ENCODE measurements at places on chromosomes 6 and 20. TPM values are rescaled to one million over a fixed set of nuclear protein-coding genes. Genes with fewer than 3 reads are reported as not detected.

DNA sequence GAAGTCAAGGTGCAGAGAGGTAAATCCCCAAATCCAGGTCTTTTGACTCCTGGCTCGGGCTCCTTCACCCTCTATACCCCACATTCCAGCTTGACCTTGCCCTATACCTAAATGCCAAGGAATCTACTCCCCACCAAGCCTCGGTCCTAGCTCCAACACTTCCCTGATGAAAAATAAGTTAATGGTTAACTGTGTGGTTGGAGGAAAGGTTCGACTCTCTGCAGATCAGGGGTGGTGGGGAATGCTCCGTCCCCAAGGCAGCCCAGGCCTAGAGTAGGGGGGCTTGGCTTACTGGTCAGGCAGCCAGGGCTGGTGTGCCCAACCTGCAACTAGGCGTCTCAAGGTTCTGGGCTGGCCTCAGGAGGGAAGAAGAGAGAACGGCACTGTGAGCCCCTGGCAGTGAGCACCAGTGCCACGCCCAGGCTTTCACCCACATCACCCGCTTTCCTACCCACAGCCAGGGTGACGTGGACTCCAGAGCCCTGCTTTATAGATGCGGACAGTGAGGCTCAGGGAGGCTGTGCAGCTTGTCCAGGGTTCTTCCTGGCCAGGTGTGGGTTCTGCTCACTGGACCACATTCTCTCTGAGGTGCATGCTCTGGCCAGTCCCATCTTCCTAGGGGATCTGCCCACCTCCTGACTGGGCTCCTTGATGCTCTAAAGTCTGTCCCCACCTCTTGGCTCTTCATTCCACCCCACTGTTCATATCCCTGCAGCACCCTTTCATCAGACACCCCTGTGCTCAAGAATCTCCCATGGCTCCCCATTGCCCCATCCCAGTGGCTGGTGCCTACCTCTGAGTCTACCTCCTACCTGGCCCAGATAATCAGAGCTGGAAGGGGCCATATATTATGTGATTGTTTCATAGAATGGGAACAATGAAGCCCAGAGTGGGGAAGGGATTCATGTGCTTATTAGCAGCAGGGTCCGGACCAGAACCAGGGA lies 8.2 kb downstream of the SPDEF start:
- DNase-seq: no peak

GRCh38 chr6:99589290-99589672 lies 17.4 kb upstream of the PRDM13 start:
- no peak for DNase-seq

GRCh38 chr20:51732096-51732791 lies 35.9 kb downstream of the ATP9A start:
- peak; percentile 7 for DNase-seq

- DNase-seq: no peak
These were observed 50.9 kb upstream of the DUSP22 start for GRCh38 chr6:241336-241865.

DNA sequence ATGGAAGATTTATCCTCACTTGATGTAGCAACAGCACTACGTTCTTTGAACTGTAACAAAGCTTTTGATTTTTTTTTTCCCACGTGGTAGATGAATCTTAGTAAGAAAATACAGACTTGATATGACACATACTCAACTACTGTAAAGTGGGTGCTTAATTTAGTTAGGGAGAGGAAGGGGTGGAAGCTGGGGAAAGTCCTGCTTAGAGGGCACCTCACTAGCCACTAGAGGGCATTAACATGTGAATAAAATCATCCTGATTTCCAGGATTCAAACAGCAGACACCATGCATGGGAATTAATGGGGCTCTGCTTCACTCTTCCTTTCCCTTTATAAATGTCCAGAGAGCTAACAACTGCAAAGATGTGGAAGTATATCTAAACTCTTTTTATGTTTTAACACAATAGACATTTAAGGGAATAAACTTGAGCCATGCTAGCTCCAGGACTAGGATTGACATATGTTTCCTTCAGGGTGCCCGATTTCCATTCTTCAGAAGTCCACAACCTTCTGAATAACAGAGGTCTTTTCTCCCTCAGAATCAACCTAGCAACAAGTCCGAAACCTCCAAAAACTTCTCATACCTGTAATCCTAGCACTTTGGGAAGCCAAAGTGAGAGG lies 250.1 kb downstream of the ATXN1 start:
- no peak for DNase-seq

- no peak for DNase-seq
These were observed 29.0 kb downstream of the NCOA7 start for GRCh38 chr6:125819535-125820326.

- DNase-seq: no peak
These were observed 89.9 kb downstream of the YTHDF1 start for GRCh38 chr20:63125838-63126601.

DNA sequence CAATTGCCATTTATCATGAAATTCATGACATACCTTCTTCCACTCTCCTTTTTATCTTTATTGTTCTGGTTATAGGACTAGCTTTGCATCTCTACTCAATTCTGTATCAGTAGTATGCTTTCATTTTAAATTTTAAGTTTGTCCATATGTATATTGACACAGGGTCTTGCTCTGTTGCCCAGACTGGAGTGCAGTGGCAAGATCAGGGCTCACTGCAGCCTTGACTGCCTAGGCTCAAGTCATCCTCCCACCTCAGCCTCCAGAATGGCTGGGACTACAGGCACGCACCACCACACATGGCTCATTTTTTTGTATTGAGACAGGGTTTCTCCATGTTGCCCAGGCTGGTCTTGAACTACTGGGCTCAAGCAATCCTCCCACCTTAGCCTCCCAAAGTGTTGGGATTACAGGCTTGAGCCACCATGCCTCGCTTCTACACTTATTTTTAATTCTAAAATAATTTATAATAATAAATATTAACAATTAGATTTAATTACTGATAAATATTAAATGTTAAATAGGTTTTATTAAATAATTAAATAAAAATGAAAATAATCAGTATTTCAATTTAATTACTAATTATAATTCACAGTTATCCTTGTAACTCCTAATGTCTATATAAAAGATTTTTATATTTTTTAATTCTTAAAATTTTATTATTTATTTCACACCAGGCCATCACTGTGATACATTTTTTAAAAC lies 27.7 kb downstream of the TRIM38 start:
- DNase-seq: no peak

DNA sequence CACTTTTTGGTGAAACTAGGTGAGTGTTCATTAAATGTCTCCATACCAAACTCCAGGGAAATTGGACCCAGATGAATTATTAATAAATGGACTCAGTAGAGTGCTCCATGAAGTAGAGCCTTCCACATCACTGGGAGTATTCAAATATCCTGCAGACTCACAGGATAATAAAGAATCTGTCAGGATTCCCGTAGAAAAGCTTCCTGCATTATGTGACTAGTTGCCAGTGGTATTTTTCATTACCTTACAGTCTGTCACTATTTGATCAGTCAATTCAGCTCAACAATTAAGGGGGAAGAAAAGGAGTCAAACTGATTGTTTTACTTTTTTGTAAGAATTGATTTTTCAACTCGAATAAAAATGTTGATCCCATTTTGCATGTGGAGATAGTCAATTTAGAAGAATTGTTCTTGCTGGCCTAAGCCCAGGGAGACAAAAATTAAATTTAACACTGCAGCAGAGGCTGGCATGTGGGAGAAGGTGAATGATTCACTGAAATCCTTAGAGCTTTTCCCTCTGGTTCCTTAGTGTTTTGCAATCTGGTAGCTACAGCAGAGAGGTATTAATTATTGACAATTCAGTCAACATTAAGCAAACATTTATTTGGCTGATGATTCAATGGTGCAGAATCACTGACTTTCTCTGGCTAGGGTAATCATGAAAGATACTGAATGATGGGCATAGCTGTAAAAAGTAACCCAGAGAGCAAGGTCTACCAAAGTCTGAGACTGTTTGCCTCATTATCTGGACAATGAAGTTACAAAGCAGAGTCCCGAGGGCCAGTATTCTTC lies 442.4 kb downstream of the CD83 start:
- DNase-seq: no peak

- no peak for DNase-seq
These were observed 68.6 kb downstream of the PKIB start for GRCh38 chr6:122678841-122679240.

DNA sequence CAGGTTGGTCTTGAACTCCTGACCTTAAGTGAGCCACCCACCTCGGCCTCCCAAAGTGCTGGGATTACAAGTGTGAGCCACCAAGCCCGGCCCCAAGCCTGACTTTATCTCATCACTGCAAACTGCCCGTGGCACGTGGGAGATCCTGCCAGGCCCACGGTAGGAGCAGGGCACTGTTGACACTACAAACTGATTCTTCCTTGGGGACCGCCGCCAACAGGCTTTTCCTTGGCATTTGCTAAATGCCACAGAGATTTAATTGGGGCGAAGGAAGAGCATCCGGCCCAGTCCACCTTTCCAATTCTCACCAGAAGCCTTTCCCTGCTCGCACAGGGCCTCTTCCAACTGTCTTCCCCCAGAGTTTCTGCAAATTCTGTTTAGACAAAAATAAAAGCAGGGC lies 11.0 kb downstream of the ATP9A start:
- DNase-seq: no peak

- no peak for DNase-seq
These were observed 16.2 kb upstream of the MRPS18A start for GRCh38 chr6:43703512-43704429.

DNA sequence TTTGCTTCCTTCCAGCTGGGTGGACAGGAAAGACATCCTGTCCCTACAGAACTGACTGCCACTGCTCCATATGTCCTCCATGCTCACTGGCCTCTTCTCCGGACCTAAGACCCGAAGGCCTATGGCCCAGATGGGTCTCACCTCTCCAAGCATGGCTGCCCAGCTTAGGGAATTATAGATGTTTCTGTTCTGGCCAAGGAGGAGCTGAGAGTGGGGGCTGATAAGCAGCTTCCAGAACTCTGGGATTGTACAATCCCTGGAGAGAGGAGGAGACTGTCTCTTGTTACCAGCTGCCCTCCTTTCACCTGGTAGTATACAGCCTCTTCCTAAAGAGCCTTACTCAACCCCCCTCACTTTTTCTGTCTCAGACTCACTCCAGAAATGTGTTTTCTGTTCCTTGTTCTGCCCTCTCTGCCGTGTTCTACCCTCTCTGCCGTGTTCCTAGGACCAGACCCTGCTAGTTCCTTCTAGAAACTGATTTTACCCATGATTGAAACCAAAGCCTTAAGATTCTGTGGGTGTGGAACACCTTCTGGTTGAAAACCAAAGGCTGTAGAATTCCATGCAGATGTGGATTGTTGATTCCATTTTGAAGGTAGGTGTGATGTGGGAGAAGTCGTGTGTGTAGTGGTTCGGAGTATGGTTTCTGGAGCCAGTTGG lies 28.7 kb downstream of the ANKS1A start:
- DNase-seq: no peak

- peak; percentile 8 for DNase-seq
These were observed 16.6 kb downstream of the SLC2A12 start for GRCh38 chr6:134035823-134036296.

GRCh38 chr6:50899306-50899870 lies 80.7 kb downstream of the TFAP2B start:
- no peak for DNase-seq

GRCh38 chr6:169183233-169183632 lies 70.4 kb downstream of the THBS2 start:
- no peak for DNase-seq

DNA sequence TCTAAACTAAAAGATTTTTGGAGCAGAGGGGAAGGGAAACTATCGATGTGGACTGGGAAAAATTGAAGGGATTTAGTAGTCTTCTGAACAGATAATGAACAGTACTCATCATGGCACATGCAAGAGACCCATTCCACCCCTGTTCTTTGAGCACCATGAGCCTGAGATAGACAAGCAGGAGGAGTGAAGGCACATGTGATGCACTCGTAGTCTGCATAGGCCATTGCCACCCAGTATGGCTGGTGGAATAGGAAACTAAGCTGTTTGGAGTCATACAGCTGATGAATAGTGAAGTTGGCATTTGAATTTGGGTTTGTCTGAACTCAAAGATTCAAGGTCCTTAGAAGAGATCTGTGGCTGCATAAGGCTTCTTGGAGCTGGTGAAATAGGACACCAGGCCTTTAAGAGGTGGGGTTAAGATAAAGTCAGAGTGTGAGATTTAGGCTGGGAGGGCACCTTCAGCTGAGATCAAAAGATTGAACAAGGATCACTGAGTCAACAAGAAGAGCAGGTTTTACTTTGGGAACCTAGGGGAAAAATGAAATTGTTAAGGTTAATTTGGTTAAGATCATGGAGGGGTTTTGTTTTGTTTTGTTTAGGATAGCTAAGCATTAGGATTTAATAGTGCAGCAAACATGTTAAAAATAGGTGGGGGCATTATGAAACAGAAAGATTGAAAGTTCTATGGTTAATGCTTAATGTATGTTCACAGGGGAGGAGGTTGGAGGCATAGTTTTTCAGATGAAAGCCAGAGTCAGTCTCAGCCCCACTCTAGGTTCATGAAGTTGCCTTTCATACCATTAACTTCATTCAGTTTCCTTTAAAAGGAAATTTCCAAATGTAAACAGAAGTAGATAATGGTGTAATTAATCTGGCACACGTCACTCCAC lies 148.8 kb downstream of the ARID1B start:
- no peak for DNase-seq

DNA sequence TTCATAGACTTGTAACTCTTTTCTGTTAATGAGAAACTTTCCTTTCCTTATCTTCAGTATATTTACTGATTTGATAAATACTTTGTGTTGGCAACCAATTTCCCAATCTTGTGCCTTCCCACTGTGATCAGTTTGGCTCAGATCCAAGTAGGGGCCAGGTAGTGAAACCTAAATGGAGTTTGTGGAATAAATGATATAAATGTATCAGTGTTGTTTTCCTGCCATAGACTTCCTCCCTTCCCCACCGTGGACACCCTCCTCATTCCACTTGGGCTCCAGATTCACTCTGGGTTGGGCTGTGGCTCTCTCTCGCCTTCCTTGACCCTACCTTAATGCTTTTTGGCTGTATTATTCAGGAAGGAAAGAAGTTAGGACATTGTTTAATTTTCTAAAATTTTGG lies 1.3 kb downstream of the ZKSCAN3 start:
- no peak for DNase-seq

GRCh38 chr6:164097551-164098398 lies 683.3 kb downstream of the QKI start:
- DNase-seq: no peak

DNA sequence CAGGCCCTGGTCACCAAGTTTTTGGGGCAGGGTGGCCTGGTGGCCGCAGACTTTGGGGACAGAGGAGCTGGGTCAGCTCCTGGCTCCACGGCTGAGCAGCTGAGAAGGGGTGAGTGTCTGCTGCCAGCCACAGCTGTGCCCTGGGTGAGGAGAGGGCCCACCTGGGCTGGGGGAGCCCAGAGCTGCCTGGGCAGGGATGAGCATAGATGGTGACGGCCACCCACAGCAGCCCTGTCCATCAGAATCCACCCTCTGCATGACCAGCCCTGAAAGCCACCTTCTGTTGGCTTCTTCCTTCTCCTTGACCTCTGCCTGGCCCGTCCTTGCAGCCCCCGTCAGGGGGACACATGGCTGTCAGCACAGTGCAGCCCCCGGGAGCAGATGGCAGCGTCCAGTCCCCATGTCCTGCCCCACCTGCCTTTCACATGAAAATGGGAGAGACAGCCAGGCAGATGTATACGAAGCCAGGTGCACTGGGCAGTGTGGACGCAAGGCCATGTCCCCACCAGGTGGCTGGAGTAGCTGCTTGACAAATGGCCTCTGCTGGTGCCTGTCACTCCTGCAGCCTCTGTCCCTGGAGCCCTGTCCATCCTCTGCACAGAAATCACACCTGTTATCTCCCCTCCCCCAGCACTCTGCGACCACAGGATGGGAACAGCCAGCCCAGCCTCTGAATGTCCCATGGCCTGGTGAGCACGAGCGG lies 220.8 kb downstream of the PREX1 start:
- no peak for DNase-seq

Gene RGS17
- total RNA-seq: not detected

Gene PRIM2
- 33.6 TPM for total RNA-seq

Gene LKAAEAR1
- 0.29 TPM for total RNA-seq

Gene LRP11
- total RNA-seq: 10.6 TPM

Gene NPBWR2
- not detected for total RNA-seq

Gene BPIFB4
- total RNA-seq: not detected

Gene ADGB
- total RNA-seq: 0.14 TPM

Data from activated T-cell treated with anti-CD3 and anti-CD28 coated beads, Interleukin-2, amount 50 U/mL, for 72 hours (primary cell).